ENCODE measurements at places on chromosomes 3 and 15.

GRCh38 chr3:64627471-64628321, 60.1 kb downstream of the ADAMTS9 start:
- peak; percentile 91 for DNase-seq

DNA sequence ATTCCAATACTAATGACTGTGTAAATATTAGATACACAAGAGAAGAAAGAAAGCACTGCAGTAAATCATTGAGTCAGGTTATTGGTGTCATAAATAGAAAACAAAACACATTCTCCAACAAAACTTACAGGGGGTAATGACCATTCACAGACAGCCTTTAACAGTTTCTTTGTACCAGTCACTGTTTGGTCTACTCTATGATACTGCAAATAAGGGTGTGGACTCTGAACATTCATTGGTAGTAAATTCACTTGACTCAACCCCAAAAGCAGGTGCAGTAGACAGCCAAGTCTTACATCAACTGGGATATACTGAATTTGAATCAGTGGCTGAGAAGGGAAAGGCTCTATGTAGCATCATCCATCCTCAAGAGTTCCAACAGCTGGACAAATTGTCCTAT, 463.5 kb downstream of the FOXP1 start:
- DNase-seq: no peak

DNA sequence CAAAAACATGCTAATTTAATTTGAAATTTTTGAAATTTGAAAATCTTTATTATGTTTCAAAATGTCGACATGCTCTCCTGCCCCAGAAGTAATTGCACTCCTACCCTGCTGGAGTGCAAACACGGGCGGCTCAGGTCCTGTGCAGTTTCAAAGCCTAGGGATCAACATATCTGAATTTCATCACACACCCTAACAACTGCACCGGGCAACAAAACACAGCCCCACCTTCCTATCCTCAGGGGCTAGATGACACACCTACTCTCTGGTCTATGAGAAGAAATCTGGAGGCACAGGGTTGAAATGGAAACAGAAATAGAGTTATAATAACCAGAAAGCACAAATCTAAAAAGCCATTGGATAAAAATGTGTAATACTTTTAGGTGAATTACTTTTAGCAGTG, 61.4 kb downstream of the BFSP2 start:
- no peak for DNase-seq

- DNase-seq: peak; percentile 5
Measured at GRCh38 chr15:85956532-85957275, 123.0 kb upstream of the AGBL1 start.

DNA sequence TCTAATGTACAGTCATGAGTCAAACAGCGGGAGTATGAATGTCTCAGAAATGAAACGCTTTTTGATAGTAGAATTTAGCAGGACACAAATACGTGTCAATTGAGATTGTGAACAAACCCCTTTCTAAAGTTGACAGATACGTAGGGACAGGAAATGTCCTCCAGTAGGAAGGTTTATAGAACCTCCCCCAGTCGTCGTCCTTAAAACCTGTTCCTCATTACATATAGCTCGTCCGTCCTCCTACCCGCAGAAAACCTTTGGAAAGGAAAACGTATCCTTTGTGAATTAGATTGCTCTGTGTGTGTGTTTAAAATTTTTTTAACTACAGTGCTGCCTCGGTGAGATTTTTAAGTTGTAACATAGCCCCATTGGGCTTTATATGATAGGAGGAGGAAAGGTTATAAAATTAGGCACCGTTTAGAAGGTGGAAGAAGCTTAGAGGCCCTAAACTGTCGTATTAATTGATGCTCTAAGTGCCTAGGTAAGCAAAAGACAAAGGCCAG, 4.1 kb downstream of the UBE2E1 start:
- DNase-seq: no peak

- DNase-seq: peak; percentile 46
Measured at GRCh38 chr3:194727435-194728128, 41.9 kb downstream of the FAM43A start.

DNA sequence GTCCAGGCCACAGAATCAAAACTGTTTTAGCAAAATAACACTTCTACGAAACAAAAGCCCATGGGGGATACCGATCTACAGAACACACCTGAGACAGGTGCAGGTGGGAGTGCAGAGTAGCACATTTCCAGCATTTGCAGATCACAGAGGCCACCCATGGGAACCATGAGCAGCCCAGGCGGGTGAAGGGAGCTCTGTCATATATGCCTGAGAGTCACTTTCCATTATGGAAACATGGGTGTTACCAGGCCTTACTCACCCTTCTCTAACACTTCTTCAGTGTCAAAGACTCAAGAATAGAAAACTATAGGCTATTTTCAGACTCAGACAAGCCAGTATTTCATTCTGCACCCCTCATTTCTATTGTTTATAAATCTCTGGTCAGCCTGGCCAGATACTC, 3.5 kb downstream of the PLA1A start:
- DNase-seq: no peak

All from fibroblast of villous mesenchyme (primary cell).